ENCODE measurements at places on chromosomes 2 and 18.

GRCh38 chr2:120365236-120365793 is 19.4 kb downstream of the INHBB start:
- no peak for DNase-seq

GRCh38 chr2:157837851-157838441 is 38.2 kb downstream of the ACVR1 start:
- peak; percentile 93 for DNase-seq

- DNase-seq = no peak
Observed at GRCh38 chr2:127032621-127033020, 74.3 kb downstream of the BIN1 start.

GRCh38 chr2:65045651-65046050 is 10.6 kb upstream of the CEP68 start:
- DNase-seq = no peak

GRCh38 chr2:191650896-191651773 is 26.8 kb upstream of the NABP1 start:
- DNase-seq = no peak

DNA sequence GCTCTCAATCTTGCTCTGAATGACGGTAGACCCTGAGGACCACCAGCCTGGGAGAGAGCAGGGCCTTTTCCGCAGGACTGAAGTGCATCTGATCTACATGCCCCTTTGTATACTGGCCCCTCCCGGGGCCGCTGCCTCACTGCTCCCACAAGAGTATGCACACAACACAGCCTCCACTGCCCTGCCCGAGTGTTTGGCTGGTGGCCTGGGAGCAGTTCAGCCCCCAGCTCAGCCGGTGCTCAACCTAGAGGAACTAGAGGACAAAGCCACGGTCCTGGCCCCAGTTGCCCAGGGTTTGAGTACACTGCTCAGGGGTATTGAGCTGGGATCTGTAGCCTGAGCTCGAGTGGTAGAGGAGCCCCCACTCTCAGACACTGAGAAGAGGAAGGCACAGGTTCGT is 118.9 kb upstream of the CAB39 start:
- DNase-seq = no peak

DNA sequence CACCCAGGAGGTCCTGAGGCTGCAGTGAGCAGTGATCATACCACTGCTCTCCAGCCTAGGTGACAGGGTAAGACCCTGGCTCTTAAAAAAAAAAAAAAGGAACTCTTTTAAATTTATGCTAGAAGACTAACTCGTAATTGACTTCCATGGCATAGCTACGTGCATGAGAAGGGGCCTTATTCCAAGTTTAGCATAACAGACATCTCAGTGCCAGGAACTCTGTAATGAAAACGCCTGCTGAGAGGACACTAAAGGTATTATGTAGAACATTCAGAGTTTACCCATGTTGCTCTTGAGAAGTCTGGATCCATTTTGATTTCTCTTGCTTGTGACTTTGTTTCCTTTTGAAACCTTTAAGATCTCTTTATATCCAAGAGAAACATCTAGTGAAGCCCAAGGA is 276.0 kb downstream of the ZNF407 start:
- no peak for DNase-seq

- DNase-seq = no peak
Observed at GRCh38 chr2:57443973-57444521, 602.6 kb upstream of the VRK2 start.

- no peak for DNase-seq
Observed at GRCh38 chr2:32715391-32715841, 87.6 kb downstream of the TTC27 start.

DNA sequence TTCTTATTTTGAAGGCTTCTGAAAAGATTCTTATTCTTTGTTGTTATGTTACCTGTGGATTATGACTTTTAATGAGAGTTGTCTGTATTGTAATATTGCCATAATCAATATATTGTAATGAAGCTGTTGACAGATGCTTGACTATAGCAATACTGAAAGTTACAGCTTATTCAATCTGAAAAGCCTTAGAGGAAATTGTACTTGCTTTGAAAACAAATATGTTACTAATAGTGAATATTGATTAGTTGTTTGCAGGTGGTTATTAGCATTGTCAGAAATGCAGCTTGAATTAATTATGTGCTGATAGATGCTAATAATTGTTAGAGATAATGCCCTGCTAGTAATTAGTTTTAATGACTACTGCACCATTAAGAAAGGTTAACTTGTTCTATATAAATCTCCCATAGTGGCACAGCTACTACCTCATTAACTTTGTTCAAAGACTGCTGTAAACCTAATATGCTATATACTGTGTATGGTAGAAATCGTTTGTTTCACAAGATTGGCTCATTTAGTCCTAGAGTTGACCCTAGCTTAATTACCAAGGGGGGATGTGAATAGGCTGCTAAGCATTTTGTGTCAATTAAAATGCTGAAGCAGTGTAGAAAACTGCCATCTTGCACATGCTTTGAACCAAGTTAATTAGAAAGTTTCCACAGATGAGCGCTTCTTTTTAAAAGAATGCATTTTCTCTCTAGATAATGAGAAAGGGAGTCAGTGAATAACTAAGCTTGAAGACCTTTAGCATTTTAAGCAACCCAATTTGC is 30.5 kb downstream of the SLC39A10 start:
- no peak for DNase-seq

GRCh38 chr2:16728351-16729136 is 62.9 kb upstream of the CYRIA start:
- no peak for DNase-seq

DNA sequence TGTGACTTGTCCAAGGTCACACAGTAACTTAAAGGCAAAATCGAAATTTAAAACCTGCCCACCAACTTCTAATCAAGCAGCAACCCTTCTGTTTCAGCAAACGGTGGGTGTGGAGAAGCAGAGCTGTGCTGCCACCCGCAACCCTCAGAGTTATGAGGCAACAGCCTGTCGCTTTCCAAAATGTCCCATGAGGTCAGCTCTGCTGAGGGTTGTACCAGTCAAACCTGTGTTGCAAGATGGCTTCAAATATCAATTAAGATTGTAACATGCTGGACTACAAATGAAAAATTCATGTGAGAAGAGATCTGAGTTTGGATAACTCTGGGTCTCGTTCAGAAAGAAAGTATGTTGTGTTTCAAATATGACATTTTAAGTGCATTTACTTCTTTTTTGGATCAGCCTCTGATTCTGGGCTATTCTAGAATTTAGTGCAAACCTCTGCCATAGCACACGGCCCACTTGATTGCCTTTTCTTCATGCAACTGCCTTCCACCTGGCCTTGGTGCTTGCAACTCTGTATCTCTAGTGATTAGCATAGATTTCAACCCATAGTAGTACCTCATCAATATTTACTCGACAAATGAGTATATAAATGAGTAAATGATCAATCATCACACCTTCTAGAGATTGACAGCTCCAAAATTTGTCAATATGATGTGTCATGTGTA is 69.3 kb downstream of the TIMM21 start:
- no peak for DNase-seq

- no peak for DNase-seq
Observed at GRCh38 chr2:177245010-177245422, 19.5 kb downstream of the NFE2L2 start.

DNA sequence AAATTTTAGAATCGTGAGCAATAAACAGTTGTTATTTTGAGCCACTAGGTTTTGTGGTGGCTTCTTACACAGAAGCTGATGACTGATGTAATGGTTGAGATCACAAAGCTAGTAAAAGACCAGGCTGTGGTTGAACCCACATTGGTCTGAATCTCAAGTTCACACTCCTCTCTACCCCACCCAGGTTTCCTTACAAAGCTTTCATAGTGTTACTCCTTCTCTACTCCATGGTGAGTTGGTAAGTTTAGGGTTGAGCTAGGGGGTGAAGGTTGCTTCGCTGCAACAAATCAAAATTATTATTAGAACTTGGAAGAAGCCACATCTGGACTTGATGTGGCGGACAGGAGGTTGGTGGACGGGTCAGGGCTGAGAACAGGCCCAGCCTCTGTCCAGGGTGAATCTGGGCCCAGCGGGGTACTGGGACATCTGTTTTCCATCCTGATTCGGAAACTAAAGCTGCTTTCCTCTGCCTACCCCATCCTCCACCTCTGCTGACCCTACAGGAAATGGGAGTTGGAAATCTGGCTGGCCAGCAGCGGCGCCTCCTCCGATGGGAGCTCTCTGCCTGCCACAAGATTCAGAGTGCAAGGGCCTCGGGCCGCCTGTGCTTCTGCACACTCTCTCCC is 86.3 kb downstream of the ZFP36L2 start:
- DNase-seq = no peak

- DNase-seq = peak; percentile 40
Observed at GRCh38 chr2:119659601-119660342, 19.2 kb upstream of the TMEM177 start.

DNA sequence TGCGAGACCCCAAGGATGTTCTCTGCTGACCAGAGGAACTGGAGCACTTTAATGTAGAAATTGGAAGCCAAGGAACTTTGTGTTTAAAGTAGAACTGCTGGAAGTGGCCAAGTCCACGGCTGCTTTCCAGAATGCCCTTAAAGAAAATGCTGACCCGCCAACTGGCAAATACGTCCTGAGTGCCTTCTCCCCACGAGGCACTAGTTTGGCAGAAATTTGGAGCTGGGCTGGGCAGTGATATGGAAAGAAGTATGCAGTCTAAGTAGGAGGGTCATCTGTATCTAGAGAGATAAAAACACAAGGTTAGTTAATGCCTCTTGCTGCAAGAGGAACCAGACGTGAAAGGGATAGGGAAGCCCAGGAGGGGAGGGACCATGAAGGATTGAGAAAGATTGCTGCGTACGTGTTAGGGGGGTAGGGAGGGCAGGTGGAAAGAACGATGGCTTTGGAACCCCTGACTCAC is 59.3 kb upstream of the RFX8 start:
- no peak for DNase-seq

GRCh38 chr2:33207151-33207740 is 260.5 kb downstream of the LTBP1 start:
- DNase-seq = no peak

GRCh38 chr2:35891528-35891927 is 464.1 kb upstream of the CRIM1 start:
- DNase-seq = no peak

DNA sequence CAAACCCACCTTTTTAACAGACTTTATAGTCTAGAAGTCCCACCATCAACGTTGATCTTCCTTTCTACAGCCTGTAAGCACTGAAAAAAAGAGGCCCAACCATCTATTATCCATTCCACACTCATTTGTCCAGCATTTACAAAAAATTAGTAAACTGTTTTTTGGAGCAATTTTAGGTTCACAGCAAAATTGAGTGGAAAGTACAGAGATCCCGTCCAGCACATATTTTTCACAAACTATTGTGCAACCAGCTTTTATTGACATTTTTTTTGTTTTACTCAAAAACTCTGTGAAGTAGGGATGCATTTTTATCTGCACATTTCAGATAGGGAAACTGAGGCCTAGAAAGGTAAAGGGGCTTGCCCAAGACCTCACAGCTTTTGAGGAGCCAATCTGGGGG is 68.6 kb downstream of the TNP1 start:
- no peak for DNase-seq

GRCh38 chr2:172280571-172281361 is 146.6 kb upstream of the ITGA6 start:
- DNase-seq = no peak

DNA sequence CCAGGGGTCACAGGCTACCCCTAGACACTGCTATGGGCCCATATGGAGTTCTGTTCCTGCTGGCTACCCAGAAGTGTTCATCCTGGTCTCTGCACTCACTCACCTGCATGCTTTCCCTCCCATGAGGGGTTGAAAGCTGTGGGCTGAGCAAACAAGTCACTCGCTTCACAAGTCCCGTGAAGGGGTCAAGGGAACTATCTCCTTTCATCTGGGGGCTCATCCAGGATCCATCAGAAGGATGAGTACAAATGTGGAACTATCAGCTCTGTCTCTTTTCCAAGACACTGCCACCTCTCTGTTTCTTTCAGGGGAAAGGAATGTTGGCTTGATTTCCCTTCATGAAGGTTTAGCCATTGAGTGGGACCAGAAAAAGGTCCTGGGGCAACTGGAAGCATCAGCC is 21.7 kb downstream of the SULT1C4 start:
- DNase-seq = no peak

GRCh38 chr18:46466234-46467160 is 190.5 kb downstream of the LOXHD1 start:
- DNase-seq = no peak

DNA sequence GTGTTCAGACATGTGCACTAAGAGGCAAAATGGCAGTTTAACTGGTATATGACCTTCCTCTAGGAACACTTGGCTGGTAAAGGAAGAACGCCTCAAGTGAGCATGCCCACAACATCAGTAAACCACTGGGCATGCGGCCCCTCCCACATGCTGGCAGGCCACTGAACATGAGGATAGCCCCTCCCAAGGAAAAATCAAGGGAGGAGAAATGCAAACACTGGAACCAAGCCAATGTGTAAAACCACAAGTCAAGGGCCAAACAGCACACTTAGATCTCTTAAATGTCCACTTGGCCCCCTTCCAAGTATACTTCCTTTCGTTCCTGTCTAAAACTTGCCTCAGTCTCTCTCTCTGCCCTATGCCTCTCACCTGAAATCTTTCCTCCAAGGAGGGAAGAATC is 980.8 kb downstream of the TSN start:
- DNase-seq = peak; percentile 0

DNA sequence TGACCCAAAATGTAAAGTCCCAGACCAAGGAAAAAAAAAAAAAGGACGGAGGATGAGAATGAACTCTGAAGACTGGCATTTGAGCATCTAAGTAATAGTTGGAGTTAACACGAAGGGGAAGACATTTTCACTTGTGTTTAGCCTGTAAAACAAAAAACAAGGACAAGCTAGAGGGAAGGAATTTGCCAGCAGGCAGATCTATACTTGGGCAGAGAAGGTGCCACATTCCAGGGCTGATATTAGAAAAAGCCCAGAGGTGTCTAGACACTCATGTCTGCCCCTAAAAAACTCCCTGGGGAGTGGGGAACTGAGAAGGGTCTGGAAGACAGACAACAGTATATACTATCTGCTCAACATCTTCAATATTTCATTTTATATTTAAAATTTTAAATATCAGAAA is 171.1 kb downstream of the ZEB2 start:
- DNase-seq = no peak

GRCh38 chr18:45335282-45336043 is 279.8 kb upstream of the SLC14A2 start:
- peak; percentile 16 for DNase-seq

- DNase-seq = no peak
Observed at GRCh38 chr2:77391119-77391518, 131.1 kb downstream of the LRRTM4 start.

DNA sequence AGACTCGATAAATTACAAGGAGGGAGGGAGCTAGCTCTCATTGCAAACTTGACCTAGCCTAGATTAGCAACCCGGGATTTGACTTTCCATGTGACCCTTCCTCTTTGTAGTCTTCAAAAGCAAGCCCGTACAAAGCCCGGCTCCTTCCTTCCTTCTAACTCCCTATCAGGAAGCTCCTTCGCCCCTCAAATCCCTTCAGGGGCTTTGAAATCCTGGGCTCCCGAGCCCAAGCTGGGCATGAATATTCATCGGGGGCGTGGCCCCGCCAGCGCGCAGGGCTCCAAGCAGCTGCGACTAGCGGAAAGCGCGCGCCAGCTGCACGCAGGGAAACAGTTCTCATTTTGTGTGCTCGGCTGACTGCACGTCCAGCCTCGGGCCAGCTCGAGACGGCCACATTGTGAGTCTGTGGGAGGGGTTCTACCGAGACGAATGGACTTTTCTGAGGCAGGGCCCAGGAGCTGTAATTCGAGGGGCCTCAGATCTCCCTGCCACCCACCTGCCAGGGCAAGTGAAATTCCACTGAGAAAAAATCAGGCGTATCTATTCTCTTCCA is 84.0 kb upstream of the PELI1 start:
- peak; percentile 97 for DNase-seq

Measured in DMS79 treated with DMSO at 0.1 percent for 48 hours (cell line).